RPMI7951 (cell line): ENCODE measurements at places on chromosomes 12 and 14. TPM values are rescaled to one million over a fixed set of nuclear protein-coding genes. Genes with fewer than 3 reads are reported as not detected.

Gene SPTB
- total RNA-seq: 0.84 and 1.2 TPM in 2 replicates

Gene MAP1LC3B2
- total RNA-seq: 0.48 TPM in 1 of 2 replicates, not detected in the other

Gene SERPINA12
- not detected in 2 replicates for total RNA-seq

Gene KCNMB4
- total RNA-seq: under 0.01 and 0.20 TPM in 2 replicates

Gene HHIPL1
- 0.24 and 0.49 TPM in 2 replicates for total RNA-seq

Gene KRT7
- total RNA-seq: 0.68 and 2.3 TPM in 2 replicates

Gene WNT1
- not detected in 2 replicates for total RNA-seq

Gene RIN3
- 3.8 and 6.4 TPM in 2 replicates for total RNA-seq

Gene SLC7A8
- 1.6 and 2.8 TPM in 2 replicates for total RNA-seq

Gene EPS8
- 34.4 and 38.4 TPM in 2 replicates for total RNA-seq

Gene BATF
- 3.6 and 3.9 TPM in 2 replicates for total RNA-seq

Gene BCDIN3D
- total RNA-seq: 2.9 and 5.6 TPM in 2 replicates

Gene B3GNT4
- total RNA-seq: not detected in 2 replicates

Gene FAM234B
- total RNA-seq: 2.7 and 2.9 TPM in 2 replicates

Gene BHLHE41
- 7.8 and 9.1 TPM in 2 replicates for total RNA-seq
